Left ventricle myocardium inferior (tissue), 1 donor: ENCODE measurements at places on chromosomes 4 and X.

- DNase-seq, result no peak
Measured at GRCh38 chrX:8849458-8849857, 48.3 kb upstream of the FAM9A start.

- no peak for DNase-seq
Measured at GRCh38 chrX:149286940-149287349, 218.2 kb downstream of the IDS start.

GRCh38 chrX:46488712-46489111 lies 56.5 kb downstream of the ZNF674 start:
- no peak for DNase-seq

DNA sequence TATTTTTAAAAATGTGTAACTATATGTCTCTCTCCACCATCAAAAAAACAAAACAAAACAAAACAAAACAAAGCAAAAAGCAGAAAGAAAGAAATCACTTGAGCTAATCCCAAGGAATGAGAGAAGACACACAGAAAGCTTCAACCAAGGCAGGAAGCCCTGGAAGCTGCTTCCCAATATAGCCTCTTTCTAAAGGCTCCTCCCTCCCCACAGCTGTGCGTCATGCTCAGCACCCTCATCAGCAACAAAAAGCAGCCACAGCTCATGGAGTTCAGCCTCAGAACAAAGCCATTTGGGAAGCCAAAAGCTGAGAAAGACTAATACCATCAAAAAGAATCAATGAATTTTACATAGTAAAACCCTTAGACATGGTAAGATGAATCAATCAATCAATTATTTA lies 501.6 kb upstream of the SMIM31 start:
- DNase-seq, result no peak

GRCh38 chr4:39243462-39243861 lies 61.1 kb downstream of the WDR19 start:
- no peak for DNase-seq
